ENCODE measurements at places on chromosomes 2 and 18.

DNA sequence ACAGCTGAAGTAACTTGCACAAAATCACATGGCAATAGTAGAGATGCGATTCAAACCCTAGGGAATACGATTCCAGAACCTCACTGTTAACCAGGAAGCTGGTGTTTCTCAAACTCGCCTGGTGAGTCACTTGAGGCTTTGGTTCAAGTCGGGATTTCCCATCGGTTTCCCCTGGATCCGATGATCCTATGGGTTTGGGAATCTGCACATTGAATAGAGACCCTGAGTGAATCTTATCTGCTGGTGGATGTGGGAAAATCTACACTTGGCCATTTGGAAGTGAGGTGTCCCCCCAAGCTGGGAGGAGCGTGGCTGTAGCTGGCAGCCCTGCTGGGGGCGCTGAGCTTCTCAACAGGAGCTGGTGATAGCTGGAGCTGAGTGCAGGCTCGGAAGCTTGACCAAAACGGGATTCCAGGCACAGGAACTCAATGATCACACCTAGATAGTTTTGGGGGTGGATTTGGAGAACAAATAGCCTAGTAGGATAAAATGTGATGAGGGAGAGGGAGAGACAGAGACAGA, 135.4 kb downstream of the PRKCE start:
- no peak for DNase-seq

DNA sequence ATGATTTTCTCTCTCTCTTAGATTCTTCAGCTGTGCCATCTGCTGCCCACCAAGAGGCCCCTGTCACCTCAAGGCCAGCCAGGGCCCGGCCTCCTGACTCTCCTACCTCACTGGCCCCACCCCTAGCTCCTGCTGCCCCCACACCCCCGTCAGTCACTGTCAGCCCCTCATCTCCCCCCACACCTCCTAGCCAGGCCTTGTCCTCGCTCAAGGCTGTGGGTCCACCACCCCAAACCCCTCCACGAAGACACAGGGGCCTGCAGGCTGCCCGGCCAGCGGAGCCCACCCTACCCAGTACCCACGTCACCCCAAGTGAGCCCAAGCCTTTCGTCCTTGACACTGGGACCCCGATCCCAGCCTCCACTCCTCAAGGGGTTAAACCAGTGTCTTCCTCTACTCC, 9.4 kb upstream of the GMPPA start:
- DNase-seq, result no peak

DNA sequence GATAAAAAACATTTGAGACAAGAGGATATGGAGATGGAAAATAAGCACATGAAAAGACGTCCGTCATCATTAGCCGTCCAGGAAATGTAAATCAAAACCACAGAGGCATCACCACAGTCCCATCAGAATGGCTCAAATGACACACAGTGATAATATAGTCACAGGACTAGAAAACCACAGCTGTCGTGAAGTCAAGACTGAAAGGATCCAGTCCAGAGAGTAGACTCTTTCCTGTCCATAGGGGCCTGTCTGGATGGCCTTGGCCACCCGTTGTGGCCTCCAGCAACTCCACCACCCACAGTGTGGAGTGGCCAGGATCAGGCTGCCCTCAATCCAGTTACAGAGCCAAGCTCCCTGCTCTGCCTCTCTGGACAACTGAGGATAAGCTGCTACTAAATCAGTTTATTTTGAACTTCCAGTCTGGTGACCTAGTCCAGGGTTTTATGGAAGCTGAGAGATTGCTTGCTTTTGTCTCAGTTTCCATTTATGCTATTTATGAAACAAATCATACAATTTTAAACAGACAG, 60.4 kb downstream of the RHOB start:
- no peak for DNase-seq

DNA sequence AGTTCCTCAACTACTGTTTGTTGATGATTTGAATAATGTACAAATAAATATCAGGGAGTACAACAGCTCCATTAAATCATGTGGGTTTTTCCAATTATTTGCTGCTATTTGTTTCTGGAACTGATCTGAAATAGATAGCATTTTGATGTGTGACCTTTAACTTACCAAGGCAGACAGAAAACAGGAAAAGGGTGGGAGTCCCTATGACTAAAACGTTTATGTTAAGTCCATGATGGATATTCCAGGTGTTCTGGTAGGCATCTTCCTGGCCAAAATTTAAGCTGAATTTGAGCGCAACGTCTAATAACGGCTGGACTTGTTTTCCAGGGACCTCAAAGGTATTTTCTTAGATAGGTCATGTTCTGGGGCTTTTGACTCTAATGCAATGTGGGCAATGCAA, 41.6 kb downstream of the WIPF1 start:
- DNase-seq, result no peak

GRCh38 chr18:48795696-48796095, 155.1 kb downstream of the SMAD7 start:
- no peak for DNase-seq

DNA sequence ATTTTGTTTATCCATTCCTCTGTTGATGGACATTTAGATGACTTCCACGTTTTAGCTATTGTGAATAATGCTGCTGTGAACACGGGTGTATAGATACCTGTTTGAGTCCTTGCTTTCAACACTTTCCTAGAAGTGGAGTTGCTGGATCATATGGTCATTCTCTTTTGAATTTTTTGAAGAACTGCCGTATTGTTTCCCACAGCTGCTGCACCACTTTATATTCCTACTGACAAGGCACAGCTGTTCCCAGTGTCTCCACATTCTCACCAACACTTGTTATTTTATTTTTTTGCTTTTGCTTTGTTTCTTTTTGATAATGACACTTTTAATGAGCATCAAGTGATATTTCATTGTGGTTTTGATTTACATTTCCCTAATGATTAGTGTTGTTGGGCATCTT, 41.4 kb upstream of the KCNJ13 start:
- DNase-seq, result no peak

- DNase-seq, result no peak
Measured at GRCh38 chr2:64731746-64732145, 78.0 kb upstream of the SERTAD2 start.

DNA sequence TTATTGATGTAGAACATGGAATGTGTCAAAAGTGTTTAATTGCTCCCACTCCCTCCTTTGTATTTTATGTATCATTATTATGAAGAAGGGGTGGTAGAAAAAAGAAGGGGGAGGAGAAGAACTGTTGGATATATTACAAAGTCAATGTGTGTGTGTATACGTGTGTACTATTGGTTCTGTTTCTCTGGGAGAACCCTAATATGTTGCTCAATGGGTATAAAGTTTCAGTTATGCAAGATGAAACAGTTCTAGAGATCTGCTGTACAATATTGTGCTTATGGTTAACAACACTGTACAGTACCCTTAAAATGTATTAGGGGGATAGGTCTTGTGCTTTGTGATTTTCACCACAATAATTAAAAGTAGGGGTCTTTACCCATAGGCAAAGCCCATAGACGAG, 58.1 kb upstream of the ZC3H15 start:
- DNase-seq, result no peak

DNA sequence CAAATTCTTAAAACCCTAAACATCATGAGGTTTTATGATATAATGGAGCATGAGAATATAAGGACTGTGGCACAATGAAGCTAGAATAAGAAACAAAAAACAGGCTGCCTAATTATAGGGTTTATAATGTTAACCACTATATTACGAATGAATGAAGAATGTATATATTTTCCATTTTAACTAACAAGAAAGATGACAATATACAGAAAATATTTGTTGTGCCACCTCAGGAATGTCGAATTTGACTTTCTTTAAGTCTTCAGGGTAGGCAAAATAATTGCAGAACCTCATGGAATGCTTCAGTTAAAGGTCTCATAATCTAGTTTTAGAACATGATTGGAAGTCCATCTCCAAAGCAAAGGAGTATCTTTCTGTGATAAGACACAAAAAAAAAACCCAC, 282.9 kb upstream of the SLC8A1 start:
- DNase-seq, result no peak

GRCh38 chr18:22551536-22552151, 133.9 kb upstream of the CTAGE1 start:
- DNase-seq, result no peak

DNA sequence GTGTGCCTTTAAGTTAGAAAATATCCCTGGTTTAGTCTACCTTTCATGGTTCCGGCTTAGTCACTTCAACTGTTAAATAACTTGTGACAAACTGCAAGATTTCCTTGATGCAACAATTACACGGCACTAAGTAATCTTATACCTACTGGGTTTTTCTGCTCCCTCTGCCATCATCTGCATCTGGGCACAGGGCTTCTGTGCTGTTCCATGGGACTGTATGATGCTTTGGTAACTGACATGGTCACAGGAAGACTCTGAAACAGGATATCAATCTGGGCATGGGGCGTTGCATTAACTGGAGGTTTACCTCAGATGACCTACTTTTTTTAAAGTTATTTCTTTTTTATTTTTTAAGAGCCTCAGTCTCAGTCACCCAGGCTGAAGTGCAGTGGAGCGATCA, 365.4 kb downstream of the SS18 start:
- no peak for DNase-seq

DNA sequence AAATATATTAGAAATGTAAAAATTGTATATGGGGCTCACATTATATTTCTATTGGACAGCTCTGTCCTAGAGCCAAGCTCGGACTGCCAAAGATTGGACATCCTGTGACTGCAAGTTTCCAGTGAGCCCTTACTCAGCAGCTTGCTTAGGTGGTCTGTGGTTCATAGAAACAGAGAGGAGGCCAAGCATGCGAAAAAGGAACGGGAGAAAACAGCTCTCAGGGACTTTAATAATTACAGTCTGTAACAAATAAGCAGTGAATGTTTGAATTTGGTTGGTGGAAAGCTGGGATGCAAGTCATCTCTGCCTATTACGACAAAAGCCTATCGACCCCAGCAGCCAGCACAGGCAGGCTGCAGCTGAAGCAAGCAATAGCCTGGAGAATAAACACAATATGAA, 35.6 kb downstream of the WIPF1 start:
- DNase-seq, result no peak

- DNase-seq, result no peak
Measured at GRCh38 chr2:217430916-217431576, 571.2 kb upstream of the TNP1 start.

- DNase-seq, result no peak
Measured at GRCh38 chr2:162581959-162582798, 238.2 kb downstream of the GCA start.

GRCh38 chr18:15198116-15198389, 450.1 kb downstream of the ANKRD30B start:
- no peak for DNase-seq

- DNase-seq, result no peak
Measured at GRCh38 chr2:217650229-217650628, 352.6 kb downstream of the TNS1 start.

DNA sequence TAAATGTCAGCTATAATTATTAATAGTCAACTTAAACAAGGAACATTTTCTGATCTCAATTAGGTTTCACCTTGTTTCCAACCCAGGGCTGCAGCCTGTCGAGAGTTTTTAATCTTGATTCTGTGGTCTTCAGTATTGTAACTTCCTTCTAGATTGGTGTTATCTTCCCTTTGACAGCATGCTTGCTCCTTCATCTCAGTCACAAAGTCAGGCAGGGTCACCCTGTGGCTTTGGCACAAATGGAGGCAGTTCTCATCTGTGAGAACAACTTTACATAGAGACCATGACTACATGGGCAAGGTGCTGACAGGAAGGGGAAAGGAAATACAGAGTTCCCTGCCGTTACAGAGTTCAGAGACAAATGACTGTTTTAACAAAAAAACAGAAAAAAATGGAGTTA, 50.5 kb downstream of the HNRNPLL start:
- DNase-seq, result no peak

DNA sequence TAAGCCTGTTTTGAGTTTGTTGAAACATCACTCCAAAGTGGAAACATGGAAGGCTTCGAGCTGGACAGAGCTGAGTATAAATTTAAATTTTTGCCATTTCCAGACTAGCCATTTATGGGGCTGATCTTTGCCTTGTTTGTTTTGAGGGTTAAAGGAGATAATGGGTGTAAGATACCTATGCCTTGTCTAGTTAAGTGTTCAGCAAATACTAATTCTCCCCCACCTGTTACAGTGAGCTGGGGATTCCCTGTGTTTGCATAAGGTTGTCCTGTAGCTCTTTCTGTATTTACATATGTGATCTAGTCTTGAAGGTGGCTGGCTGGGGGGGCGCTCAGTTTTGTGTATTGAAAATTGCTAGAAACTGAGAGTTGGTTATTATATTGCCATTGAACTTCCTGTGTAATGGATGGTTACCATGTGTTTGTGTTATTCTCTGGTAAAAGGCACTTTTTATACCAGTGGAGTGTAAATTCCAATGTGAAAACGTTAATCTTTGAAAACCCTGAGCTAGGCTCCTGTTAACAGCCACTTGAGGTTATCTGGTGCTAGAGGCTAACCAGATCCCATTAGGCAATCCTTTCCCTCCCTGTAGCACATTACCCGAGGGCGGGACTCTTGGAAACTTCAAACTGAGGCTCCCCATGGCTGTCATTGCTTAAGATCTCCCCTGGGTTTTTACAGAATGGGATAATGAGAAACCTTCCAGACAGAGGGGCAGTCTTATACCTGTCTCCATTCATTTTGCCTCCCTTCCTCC, 26.7 kb downstream of the TANC1 start:
- no peak for DNase-seq
